ENCODE measurements at places on chromosomes 13 and 19.

GRCh38 chr13:42740753-42741152, 40.6 kb upstream of the FAM216B start:
- no peak for DNase-seq

GRCh38 chr19:3990815-3991117, 5.5 kb upstream of the EEF2 start:
- DNase-seq, result no peak

DNA sequence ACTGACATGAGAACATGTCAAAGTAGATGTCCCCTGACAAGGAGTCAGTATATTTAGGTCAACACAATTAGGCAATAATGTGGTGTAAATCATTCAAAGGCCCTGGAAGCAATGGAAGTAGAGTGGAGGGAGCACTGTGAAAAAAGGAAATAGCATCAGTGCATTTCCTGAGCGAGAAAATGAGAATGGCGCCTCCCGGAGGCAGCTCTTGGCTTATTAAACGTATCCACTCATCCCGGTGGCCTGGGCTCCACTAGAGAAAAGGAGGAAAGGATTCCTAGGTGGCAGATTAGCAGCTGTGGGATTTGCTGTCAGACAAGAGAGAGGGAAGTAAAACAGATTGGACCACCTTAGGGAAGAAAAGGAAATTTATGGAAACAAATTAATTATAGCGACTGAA, 173.7 kb upstream of the TMTC4 start:
- no peak for DNase-seq

GRCh38 chr13:47555235-47555634, 445.8 kb downstream of the SUCLA2 start:
- DNase-seq, result no peak

DNA sequence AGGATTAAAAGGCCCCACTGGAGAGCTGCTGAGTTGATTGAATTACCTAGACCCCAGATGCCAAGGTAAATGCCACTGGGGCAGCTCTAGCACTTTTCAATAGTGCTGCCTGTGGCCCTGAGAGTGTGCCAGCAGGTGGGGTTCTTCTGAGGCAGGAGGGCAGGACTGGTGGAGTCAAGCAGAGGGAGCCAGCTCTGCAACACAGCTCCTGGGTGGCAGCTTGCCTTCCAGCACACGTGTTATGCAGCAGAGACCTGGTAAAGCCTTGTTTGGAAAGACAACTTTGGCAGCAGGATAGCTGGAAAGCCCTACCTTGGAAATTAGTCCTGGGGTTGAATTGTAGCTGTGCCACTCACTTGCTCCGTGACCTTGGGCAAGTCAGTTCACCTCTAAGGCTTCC, 306.6 kb downstream of the ATP8A2 start:
- no peak for DNase-seq

- DNase-seq, result no peak
Measured at GRCh38 chr13:50747737-50748350, 95.6 kb downstream of the DLEU7 start.

DNA sequence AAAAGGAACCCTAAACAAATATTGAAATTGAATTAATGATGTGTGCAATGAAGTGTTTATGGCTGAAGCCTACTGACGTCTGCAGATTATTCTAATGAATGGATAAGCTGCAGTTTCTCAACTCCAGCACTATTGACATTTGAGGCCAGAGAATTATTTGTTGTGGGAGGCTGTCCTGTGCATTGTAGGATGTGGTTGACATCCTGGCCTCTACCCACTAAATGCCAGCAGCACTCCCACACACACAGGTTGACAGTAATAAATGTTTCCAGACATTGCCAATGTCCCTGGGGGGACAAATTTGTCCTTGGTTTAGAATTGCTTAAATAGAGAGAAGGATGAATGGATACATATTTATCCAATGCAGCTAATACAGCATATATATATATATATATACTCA, 19.2 kb upstream of the MYH14 start:
- DNase-seq, result no peak

- no peak for DNase-seq
Measured at GRCh38 chr19:17754634-17755442, 3.6 kb downstream of the FCHO1 start.

GRCh38 chr13:110877737-110878258, 37.1 kb downstream of the ANKRD10 start:
- DNase-seq, result no peak

DNA sequence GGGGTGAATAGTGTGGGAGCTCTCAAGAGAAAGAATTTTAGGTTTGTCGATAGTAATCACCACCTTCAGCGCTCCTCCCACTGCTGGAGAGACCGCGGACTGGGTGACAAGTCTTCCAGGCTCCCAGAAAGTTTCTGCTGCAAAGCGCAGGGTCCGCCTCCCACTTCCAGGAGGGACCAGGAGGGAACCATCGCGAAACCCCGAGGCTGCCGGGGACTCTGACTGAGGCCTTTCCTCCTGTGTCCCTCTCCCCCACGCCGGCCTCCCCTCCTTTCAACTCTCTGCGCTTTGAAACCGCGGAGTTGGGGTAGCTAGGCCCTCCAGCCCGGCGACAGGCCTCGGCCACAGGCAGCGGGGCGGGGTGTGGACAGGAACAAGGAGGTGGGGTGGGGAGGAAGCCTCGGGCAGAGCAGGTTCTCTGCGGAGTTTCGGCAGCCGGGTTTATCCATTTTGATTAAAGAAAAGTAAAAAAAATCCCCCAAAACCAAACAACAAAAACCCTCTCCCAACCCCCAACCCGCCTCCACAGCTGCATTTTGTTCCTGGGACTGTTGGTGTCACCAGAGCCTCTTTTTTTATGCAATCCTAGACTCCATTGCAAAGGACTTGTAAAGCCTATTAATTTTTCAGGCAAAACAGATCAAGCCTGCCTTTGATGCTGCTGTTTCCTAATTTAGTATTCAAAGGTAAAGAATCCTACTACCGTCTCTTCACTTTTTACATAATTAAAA, 157.2 kb downstream of the TM9SF2 start:
- DNase-seq, result peak; percentile 17

DNA sequence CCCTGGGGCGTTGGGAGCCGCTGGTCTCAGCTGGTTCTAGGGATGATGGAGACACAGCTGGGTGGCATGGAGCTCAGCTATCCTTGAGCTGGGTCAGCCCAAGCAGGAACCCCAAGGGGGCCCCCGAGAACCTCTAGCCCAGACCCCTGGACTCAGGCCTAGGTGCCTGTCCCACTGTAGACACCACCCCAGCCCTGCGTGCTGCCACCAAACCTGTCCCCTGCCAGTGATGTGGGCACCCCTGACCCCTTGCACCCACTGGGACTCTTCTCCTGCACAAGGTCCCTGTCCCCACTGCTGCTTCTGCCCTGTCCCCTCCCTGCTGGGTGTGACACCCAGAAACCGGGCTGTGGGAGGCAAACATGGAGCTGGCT, 26.8 kb downstream of the CEBPA start:
- no peak for DNase-seq

- no peak for DNase-seq
Measured at GRCh38 chr19:49585023-49585422, 3.9 kb downstream of the PRRG2 start.

DNA sequence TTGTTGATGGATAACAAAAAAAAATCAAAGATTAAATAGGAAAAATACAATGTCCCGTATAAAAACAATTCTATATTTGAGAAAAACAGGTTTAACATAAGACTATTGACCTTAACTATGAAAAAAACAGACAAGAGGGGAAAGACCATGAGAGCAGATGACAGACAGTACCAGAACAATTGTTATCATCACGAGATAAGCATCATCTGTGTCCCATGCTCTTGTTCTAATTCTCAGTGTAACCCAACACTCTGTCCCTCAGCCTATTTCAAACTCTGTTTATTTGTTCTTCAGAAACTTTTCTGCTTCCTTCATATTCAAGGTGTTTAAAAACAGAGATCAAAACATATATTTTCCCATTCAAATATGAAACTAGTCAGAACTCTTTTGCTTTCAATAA, 216.4 kb downstream of the PCDH9 start:
- no peak for DNase-seq

DNA sequence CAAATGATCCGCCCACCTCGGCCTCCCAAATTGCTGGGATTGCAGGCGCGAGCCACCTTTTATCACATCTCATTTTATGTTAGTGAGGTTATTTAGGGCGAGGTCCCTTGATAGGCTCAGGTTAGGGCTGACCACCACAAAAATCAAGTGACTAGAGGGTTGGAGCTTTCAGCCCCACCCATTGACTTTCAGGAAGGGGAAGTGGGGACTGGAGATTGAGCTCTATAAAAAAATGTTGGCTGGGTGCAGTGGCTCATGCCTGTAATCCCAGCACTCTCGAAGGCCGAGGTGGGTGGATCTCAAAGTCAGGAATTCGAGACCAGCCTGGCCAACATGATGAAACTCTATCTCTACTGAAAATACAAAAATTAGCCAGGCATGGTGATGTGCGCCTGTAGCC, 20.1 kb downstream of the FPR3 start:
- no peak for DNase-seq

DNA sequence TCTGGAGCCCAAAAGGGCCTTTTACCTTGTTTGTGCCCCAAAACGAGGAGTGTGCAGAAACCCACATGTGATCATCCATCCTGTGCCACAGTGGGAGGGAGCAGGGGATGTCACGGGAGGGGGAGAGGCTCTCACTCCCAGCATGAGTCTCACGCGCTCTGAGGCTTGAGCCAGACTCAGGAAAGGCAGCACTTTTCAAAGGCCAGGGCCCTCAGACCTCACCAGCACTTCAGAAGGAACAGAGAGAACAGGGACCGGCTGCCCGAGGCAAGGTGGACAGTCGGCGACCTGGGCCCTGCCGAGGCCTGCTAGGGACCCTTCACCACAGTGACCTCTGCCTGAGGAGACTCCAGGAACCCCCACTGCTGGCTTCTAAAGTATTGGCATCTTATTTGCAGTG, 71.7 kb upstream of the WASF3 start:
- no peak for DNase-seq

- DNase-seq, result no peak
Measured at GRCh38 chr13:83905641-83906040, 23.4 kb upstream of the SLITRK1 start.

DNA sequence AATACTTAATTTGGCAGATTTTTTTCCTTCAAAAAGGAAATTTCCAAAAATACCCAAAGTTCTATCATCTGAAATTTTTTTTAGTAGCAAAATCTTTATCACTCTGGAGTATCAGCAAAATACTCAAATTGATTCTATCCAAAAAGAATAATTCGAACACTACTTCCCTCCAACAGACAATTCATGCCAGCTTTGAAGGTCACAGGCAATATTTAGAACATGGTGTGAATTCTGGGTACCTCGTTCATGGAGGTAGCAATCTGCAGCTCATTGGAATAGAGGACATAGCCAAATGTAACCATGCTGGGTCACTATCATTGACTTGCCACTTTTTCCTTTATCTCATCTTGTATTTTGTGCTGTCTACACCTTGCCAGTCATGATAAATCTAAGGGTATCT, 119.8 kb downstream of the STARD13 start:
- no peak for DNase-seq

- DNase-seq, result no peak
Measured at GRCh38 chr13:36606060-36606459, 67.8 kb upstream of the SERTM1 start.

DNA sequence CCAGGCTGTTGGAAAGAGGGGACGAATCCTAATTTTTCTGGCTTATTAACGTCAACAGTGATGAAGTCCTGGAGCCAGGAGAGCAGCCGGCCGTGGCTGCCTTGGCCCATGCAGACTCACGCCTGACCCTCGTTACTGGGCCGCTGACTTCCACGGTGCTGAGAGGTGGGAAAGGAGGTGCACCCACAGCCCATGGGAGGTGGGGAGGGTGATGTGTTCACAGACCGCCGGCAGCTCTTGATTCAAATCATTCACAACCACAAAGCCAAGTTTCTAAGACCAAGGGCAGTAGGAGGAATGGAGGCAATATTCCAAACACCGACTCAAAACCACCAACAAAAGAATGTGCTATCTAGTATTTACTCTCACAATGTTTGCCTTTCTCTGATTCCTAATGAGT, 24.3 kb downstream of the COL4A2 start:
- no peak for DNase-seq

GRCh38 chr13:94864474-94864873, 152.1 kb upstream of the SOX21 start:
- DNase-seq, result no peak

GRCh38 chr13:86172961-86173360, 373.7 kb upstream of the SLITRK6 start:
- no peak for DNase-seq

GRCh38 chr19:29266001-29266400, 53.0 kb upstream of the UQCRFS1 start:
- no peak for DNase-seq

DNA sequence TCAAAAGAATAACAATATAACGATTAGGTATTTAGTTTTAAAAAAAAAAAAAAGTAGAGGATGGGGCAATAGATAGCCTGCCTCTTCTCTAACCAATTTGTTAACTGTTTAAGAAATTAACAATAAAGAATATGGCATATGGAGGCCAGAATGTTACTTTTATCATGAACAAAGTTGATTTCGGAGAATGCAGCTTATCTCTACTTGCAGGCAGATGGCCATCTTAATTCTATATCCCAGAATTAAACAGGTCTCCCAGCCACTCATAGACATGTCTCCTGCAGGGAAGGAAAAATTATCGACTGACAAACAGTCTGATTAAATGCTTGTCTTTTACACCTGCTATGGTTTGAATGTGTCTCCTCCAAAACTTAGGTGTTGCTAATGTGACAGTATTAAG, 96.6 kb downstream of the SLC25A15 start:
- no peak for DNase-seq

DNA sequence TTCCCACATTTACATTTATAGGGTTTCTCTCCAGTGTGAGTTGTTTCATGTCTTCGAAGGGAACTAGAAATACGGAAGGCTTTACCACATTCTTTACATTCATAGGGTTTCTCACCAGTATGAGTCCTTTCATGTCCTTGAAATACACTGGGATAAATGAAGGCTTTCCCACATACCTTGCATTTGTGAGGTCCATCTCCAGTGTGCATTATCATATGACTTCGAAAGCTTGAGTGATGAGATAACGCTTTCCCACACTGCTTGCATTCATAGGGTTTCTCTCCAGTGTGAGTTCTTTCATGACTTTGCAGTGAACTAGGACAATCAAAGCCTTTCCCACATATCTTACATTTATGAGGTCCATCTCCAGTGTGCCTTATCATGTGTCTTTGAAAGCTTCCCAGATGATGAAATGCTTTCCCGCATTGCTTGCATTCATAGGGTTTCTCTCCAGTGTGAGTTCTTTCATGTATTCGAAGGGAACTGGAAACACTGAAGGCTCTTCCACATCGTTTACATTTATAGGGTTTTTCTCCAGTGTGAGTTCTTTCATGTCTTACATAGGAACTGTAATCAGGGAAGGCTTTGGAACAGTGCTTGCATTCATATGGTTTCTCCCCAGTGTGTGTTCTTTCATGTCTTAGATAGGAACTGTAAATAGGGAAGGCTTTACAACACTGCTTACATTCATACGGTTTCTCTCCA, 15.1 kb downstream of the ZNF442 start:
- no peak for DNase-seq

All from activated T-helper 9 cell treated with anti-CD3 and anti-CD28 coated beads, Interleukin-2, amount 50 U/mL, for 16 hours (primary cell).